ENCODE measurements at places on chromosomes 12 and 14.

DNA sequence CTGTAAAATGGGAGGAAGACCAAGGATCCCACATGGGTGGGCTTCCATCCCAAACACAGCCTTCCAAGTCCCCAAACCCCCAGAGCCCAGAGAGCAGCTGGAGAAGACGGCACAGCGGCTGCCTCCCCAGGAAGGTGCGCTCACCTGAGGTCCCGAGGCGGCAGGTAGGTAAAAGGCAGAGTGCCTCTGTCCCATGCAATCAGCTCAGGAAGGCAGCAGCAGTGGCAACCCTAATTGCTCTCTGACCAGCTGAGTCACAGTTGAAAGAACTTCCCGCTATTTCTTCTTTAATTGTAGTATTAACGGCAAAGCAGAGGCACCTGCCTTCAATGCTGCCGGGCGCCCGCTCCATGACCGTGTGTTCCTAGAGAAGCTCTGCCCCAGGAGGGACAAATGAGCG lies 91.1 kb upstream of the BCL11B start:
- no peak for DNase-seq

DNA sequence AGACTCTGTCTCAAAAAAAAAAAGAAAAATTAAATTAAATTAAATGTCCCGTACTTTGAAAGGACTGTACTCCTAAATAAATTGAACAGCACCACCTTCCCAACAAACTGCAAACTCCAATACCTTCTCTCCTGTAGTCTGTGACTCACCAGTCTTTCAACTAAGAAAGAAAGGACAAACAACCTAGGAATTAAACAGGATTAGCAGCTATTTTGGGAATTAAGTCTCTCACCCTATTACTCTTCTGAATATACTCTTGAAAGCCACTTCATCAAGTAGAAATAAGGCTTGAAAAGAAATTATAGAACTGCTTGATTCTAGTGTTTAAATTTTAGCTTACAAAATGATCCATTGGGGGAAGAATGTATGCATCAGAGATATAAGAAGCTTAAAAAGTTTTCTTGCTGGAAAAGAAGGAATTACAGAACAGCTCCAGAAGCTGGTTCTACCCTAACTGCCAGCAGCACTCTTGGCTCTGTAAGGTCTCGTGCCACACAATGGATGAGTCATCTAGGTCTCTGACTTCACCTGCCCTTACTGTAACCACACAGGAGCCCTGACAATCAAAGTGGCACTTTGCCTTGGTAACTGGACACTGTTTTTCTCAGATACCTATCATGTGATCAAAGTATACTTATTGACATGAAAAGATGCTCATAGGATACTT lies 57.0 kb upstream of the CERS5 start:
- DNase-seq, result no peak

- no peak for DNase-seq
Measured at GRCh38 chr12:79834712-79835376, 100.1 kb downstream of the PPP1R12A start.

- peak; percentile 43 for DNase-seq
Measured at GRCh38 chr12:55930771-55931316, at the start of gene DGKA. Gene DGKA, plus strand, starts transcription at chr12:55931162. Its CDS starts 5,342 bp downstream, at chr12:55936504.

- DNase-seq, result no peak
Measured at GRCh38 chr14:78683981-78684380, 513.8 kb downstream of the NRXN3 start.

DNA sequence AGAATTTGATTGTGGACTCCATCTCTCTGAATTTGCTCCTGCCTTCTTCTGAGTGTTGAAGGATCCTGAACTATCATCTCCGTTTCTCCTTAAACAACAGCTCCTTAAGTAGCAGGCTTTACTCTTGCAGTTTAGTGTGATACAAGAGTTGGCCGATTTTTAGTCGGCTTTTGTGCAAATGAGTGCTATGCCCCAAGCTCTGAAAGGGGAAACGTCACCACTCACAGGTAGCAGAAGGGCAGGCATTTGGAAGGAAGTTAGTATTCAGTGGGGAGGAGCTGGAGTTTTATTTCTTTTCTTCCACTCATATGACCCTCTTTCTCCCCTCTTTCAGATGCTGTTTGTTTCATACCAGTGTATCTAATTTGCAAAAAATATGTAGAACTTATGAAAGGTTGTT lies 36.5 kb upstream of the LRRC10 start:
- DNase-seq, result no peak

GRCh38 chr14:104975481-104976197 lies 2.5 kb downstream of the AHNAK2 start:
- no peak for DNase-seq

GRCh38 chr12:41966916-41967315 lies 177.8 kb downstream of the GXYLT1 start:
- no peak for DNase-seq

DNA sequence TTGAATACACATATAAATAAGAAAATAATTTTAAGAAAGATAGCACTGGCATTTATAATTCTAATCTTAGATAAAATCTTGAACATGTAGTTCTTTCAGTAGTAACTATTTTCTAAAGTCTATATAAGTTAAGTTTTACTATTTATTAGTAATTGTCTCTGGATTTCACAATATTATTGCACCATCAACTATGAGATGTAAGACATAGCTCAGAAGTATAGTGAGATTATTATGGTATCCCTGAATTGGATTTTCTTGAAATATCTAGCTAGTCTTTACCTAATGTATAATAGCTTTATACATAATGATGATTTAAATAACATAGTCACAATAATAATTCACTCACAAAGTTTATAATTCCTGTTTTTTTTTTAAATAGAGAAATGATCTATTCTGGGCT lies 6.7 kb downstream of the CLEC12A start:
- no peak for DNase-seq

DNA sequence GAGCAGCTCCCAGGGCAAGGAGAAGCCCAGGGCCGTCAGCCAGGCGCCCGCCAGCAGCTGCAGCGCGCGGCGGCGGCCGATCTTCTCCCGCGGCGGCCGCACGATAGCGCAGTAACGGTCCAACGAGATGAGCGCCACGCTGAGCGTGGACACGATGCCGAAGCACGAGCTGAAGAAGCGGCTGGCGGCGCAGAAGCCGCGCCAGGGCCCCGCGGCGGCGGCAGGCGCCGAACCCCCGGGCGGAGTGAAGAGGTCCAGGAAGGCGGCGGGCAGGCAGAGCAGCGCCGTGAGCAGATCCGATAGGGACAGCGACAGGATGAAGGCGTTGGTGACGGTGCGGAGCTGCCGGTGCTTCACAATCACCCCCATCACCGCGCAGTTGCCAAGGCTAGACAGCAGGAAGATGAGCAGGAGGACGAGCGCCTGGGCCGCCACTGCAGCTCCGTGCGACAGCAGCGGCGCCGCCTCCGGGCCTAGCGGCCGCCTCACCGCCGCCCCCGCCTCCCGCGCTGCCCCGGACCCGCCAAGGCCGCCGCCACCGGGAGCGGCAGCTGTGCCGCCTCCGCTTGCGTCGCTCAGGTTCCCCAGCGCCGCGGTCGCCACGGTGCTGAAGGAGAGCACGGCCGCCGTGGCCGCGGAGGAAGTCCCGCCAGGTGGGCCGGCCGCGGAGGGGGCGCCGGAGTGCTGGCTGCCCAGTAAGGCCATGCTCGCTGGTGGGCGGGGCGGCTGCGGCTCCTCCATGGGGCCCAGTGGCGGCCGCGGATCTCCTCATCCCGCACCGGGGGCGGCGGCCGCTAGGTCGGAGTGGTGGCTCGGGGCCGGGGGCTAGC lies 479 bp downstream of the GPR135 start:
- no peak for DNase-seq

DNA sequence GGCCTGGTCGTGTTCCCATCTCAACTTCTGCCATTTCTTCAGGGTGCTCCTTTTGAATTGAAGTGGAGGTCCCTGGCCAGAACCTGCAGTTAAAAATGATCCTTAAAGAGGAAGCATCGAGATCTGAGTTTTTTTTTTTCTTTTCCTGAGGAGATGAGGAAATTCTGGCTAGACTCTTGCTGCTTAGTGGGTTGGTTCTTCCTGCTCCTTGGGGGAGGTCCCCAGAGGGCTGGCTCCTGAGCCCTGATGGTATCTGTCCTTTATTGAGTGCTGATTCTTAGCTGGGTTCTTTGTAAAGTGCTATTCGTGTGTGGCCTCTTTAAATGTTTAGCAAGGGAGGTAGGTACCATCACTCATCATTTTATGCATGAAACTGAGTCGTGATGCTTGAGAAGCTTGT lies 11.7 kb downstream of the PELI2 start:
- DNase-seq, result no peak

DNA sequence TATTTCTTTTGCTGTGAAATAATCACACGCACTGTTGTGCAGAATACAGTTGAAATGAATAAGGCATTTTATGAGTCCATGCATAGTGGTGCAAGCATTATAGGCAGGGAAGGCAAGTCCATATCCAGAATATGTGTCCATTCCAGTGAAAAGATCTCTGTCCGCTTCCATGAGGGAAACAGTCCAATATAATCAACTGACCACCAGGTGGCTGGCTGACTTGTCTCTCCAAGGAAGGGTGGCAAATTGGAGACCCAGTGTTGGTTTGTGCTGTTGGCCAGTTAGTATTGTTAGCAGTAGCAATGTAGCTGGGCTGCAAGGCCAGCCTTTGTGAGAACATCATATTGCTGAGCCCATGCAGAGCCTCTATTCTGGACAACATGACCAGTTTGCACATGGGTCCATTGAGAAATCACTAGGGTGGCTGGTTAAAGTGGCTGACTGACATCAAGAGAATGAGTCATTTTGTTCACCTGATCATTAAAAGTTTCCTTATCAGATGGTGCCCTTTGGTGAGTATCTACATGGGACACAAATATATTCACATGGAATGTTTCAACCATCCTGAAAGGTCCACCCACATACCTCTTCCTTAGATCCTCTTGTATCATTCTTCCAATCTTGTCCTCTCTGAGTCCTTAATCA lies 17.3 kb upstream of the YAF2 start:
- no peak for DNase-seq
